ENCODE measurements at places on chromosomes 4 and X. TPM values are rescaled to one million over a fixed set of nuclear protein-coding genes. Genes with fewer than 3 reads are reported as not detected.

- DNase-seq = no peak
Observed at GRCh38 chr4:155944516-155944915, 9.2 kb downstream of the CTSO start.

DNA sequence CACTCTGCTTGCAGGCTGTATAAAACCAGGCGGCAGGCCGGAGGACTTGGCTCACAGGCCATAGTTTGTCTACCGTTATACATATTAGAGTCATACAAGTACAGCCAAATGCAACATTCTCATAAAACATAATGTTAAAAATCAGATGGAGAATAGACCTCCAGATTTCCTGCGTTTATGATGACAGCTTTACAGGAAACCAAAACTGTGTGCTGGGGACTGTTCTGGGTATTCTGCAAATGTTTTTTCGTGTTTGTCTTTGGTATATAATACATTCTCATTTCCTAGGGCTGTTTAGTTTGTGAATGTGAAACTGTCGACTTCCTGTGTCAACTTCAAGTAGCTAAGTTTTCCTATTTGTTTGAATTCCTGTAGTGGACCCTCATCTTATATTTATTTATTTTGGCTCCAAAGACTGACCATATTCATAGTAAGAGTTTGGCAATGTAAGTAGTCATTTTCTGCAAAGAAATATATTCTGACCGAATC lies 79.5 kb upstream of the FAM9C start:
- DNase-seq = no peak

GRCh38 chrX:119389214-119389613 lies 9.9 kb upstream of the SLC25A43 start:
- DNase-seq = no peak

DNA sequence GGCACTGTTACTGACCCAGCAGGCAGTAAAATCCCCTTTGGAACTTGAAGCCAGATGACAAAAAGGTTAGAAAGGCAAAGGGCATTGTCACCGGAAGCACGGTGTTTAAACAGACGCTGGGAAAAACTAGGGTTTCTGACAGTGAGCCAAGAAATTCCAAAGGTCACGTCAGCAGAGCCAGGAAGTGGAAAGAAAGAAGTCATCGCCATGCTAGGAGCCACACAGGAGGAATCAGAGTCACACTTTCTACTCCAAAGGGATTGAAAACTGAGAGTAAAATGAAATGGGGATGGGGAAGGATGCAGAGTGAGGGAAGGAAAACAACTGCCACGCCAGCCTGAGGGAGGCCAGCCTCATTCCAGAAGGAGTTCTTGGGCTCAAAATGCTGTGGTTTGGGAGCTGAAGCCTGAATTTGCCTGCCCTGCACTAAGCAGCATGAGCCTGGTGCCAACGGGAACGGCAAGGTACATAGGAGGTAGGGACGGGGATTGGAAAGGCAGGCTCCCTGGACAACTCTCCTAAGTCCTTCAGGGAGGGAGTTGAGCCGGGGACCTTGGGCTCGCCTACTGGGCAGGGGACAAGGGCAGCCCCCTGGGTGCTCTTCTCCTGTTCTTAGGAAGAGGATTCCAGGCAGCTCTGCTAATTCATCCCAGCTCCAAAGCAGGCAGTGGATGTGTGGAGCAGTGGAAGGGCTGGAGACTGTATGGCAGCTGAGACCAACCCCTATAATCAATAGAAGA lies 66.8 kb downstream of the SOWAHB start:
- no peak for DNase-seq

DNA sequence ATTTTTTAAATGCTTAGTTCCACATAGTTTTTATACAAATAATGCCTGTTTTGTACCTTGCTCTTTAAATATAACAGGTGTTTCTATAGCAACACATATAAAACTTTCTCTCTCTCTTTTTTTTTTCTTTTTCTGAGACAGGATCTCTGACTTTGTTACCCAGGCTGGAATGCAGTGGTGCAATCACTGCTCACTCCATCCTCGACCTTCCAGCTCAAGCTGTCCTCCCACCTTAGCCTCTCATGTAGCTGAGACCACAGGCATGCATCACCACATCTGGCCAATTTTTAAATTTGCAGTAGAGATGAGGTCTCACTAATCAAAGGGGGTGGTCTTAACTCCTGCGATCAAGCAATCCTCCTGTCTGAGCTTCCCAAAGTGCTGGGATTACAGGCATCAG lies 18.3 kb upstream of the SULT1E1 start:
- no peak for DNase-seq

DNA sequence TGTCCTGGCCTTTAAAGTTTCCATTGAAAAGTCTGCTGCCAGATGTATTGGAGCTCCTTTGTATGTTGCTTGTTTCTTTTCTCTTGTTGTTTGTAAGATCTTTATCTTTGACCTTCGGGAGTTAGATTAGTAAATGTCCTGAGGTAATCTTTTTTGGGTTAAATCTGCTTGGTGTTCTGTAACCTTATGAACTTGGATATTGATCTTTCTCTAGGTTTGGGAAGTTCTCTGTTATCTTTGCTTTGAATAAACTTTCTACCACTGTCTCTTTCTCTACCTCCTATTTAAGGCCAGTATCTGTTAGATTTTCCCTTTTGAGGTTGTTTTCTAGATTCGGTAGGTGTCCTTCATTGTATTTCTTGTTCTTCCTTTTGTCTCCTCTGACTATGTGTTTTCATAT lies 447.8 kb downstream of the FAM133A start:
- no peak for DNase-seq

Gene PCDH18
- polyA plus RNA-seq = 12.3 TPM

Gene CXCL10
- polyA plus RNA-seq = 5.9 TPM

Gene CT83
- polyA plus RNA-seq = 58.1 TPM
